WTC11 (cell line): ENCODE measurements at places on chromosomes 3 and 15.

DNA sequence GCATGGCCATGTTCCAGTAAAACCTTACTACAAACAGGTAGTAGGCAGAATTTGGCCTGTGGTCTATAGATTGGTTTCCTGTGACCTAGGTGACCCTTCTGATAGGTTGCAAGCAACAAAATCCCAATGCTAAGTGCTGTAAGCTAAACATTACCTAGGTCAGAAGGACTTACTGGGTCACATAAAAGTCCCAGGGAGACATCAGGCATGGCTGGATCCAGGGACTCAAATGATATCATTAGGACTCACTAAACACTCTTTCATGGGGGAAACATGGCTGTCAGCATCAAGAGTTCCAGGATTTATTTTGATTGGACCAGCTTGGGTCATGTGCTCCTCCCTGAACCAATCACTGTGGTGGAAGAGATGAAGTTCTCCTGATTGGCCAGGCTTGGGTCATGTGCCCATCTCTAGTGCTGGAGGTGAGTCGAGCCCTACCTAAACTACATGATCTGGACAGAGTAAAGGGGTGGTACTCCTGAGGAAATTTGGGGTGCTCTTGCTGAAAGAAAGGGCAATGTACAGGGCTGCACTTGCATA lies 16.8 kb upstream of the SLC6A1 start:
- H3K27me3 ChIP-seq, result peaks cover 3% of the 10 kb centered on the region
- H3K36me3 ChIP-seq, result no peaks in the 10 kb centered on the region
- no peak for DNase-seq
- H3K4me1 ChIP-seq, result peaks cover 34% of the 10 kb centered on the region
- H3K27ac ChIP-seq, result no peak overlapping the region

GRCh38 chr3:27289769-27290413 lies 79.3 kb downstream of the NEK10 start:
- no peak for DNase-seq
- H3K4me3 ChIP-seq, result no peak overlapping the region

- DNase-seq, result no peak
- H3K4me3 ChIP-seq, result no peak overlapping the region
- H3K4me1 ChIP-seq, result peaks cover 15% of the 10 kb centered on the region
- H3K36me3 ChIP-seq, result no peaks in the 10 kb centered on the region
- peaks cover 24% of the 10 kb centered on the region for H3K27me3 ChIP-seq
These were observed 6.6 kb upstream of the INAFM2 start for GRCh38 chr15:40316931-40317330.

DNA sequence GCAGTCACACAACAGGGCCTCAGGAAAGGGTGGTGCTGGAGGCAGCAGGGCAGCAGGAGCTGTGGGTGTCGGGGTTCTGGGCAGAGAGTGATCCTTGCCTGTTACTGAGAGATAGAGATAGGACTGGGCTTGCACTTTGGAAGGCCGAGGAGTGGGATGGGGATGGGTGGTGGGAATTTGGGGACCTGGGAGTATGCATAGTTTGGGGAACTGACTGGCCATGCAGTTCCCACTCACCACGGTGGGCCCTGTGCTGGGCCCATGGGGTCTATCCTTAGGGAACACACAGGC lies 192.5 kb upstream of the LINGO1 start:
- peaks cover 13% of the 10 kb centered on the region for H3K4me1 ChIP-seq
- no peak overlapping the region for H3K4me3 ChIP-seq
- no peak for DNase-seq
- no peak overlapping the region for H3K27ac ChIP-seq
- H3K27me3 ChIP-seq, result peaks cover 25% of the 10 kb centered on the region
- H3K36me3 ChIP-seq, result no peaks in the 10 kb centered on the region

GRCh38 chr3:40843851-40844548 lies 319.2 kb downstream of the ZNF621 start:
- H3K4me3 ChIP-seq, result no peak overlapping the region
- H3K27ac ChIP-seq, result peak overlapping the region; percentile 74; the same call in 1 of the 2 replicates
- peaks cover 11% of the 10 kb centered on the region for H3K36me3 ChIP-seq
- H3K27me3 ChIP-seq, result no peaks in the 10 kb centered on the region
- no peak for DNase-seq

- H3K4me3 ChIP-seq, result no peak overlapping the region
- DNase-seq, result no peak
- peak overlapping the region; percentile 16 for H3K27ac ChIP-seq
- peaks cover 60% of the 10 kb centered on the region for H3K4me1 ChIP-seq
- no peaks in the 10 kb centered on the region for H3K36me3 ChIP-seq
These were observed 49.5 kb upstream of the PDZRN3 start for GRCh38 chr3:73674280-73674679.

- no peak for DNase-seq
- H3K27me3 ChIP-seq, result no peaks in the 10 kb centered on the region
- no peaks in the 10 kb centered on the region for H3K36me3 ChIP-seq
- H3K27ac ChIP-seq, result peak overlapping the region; percentile 20; the same call in 1 of the 2 replicates
These were observed 37.0 kb downstream of the ZNF710 start for GRCh38 chr15:90037961-90038631.

- no peak overlapping the region for H3K4me3 ChIP-seq
- no peak for DNase-seq
- peaks cover 61% of the 10 kb centered on the region for H3K36me3 ChIP-seq
- H3K4me1 ChIP-seq, result peaks cover 11% of the 10 kb centered on the region
- no peak overlapping the region for H3K27ac ChIP-seq
These were observed 11.9 kb downstream of the ARID3B start for GRCh38 chr15:74552773-74553441.

GRCh38 chr3:60594025-60594424 lies 657.2 kb downstream of the FHIT start:
- H3K4me1 ChIP-seq, result peaks cover 5% of the 10 kb centered on the region
- H3K36me3 ChIP-seq, result no peaks in the 10 kb centered on the region
- H3K27me3 ChIP-seq, result no peaks in the 10 kb centered on the region; the same call in 1 of the 2 replicates
- no peak overlapping the region for H3K4me3 ChIP-seq
- no peak for DNase-seq

DNA sequence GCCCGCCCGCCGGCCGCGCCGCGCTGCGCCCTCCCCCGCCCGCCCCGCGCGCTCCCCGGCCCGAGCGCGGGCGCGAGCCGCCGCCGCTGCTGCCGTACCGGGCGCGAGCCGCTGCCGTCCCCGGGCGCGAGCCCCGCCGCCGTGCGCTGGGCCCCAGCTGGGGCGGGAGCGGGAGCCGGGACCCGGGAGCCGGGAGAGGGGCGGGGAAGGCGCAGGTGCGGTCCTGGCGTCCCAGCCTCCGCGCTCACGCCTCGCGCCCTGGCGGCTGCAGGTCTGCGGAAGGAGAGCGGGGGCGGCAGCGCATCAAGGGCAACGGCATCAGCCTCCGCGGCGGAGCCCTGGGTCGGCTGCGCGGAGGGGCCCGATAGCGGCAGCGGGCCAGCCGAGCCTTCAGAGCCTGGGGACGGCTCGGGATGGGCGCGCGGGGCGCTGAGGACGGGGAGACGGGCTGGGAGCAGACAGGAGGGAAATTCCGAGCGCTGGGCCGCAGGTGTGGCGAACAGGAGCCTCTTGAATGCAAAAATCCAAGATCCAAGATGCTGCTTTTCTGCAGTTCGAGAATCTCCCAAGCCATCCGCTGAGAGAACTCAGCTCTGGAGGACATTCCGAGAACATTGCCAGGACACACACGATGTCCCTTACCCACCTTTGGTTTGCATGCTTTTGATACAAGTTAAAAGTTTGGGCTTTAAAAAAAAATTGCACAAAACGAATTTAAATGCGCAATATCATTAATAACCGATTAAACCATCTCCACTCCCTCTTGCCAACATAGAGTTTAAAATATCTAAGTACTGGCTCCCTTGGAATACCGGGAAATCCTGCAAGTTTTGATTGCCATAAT lies 251.1 kb downstream of the TJP1 start:
- peak; percentile 81 for DNase-seq
- peak overlapping the region; percentile 72 for H3K4me3 ChIP-seq
- peaks cover 42% of the 10 kb centered on the region for H3K27me3 ChIP-seq
- H3K27ac ChIP-seq, result no peak overlapping the region
- peaks cover 34% of the 10 kb centered on the region for H3K4me1 ChIP-seq

- H3K4me1 ChIP-seq, result no peaks in the 10 kb centered on the region
- H3K27ac ChIP-seq, result no peak overlapping the region
- no peak for DNase-seq
- peaks cover under 1% of the 10 kb centered on the region; the same call in 1 of the 2 replicates for H3K36me3 ChIP-seq
- H3K4me3 ChIP-seq, result no peak overlapping the region
These were observed 909.2 kb upstream of the EPHA6 start for GRCh38 chr3:95905182-95905581.

DNA sequence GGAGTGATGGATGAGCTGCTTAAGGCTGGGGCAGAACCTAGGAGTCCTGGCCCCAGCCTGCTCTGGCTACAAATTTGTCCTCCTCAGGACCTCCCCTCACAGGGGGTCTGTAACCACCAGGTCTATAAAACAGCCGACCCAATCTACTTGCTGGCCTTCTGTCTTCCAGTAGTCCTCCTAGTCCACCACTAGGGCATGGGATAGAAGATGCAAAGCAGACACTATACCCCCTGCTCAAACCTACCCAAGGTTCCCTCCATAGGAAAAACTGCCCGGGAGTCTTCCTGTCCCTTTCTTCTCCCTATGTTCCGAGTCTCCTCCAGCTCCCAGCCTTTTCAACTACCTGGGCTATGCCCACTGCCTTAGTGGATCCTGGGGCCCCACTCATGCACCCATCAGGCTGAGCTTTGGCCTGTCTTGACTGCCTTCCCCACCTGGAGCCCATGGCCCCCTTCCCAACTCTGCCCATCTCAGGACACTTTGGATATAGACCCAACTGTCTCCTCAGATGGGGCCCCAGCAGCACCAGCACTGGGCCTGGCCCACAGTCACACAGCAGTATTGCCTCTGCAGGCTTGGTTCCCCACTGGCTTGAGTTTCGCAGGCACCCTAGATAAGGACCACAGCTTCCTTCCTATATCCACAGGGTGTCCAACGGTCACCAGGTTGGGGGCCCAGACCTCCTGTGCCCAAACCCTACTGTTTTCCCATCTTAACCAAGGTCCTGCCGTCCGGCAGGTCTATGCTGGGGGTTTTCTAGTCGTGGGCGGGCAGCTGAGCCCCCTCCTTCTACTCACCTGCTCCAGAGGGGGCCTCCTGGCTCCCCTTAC lies 1.1 kb downstream of the HYAL3 start:
- no peaks in the 10 kb centered on the region; the same call in 1 of the 2 replicates for H3K27me3 ChIP-seq
- H3K4me3 ChIP-seq, result peak overlapping the region; percentile 97
- H3K36me3 ChIP-seq, result no peaks in the 10 kb centered on the region
- peaks cover 19% of the 10 kb centered on the region for H3K4me1 ChIP-seq
- DNase-seq, result no peak

DNA sequence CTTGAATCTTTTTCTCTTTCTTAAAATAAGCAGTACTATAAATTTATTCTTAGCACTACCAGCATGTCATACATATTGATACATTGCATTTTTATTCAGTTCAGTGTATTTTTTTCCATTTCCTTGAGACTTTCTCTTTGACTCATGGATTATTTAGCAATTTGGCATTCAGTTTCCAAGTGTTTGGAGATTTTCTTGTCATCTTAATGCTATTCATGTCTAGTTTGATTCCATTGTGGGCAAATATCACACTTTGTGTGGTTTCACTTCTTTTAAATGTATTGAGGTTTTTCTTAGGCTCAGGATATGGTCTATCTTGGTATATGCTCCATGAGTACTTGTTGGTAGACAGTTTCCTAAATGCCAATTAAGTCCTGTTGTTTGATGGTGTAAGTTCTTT lies 99.5 kb downstream of the CHRNA7 start:
- H3K4me1 ChIP-seq, result peaks cover 16% of the 10 kb centered on the region
- DNase-seq, result no peak
- no peaks in the 10 kb centered on the region for H3K36me3 ChIP-seq

DNA sequence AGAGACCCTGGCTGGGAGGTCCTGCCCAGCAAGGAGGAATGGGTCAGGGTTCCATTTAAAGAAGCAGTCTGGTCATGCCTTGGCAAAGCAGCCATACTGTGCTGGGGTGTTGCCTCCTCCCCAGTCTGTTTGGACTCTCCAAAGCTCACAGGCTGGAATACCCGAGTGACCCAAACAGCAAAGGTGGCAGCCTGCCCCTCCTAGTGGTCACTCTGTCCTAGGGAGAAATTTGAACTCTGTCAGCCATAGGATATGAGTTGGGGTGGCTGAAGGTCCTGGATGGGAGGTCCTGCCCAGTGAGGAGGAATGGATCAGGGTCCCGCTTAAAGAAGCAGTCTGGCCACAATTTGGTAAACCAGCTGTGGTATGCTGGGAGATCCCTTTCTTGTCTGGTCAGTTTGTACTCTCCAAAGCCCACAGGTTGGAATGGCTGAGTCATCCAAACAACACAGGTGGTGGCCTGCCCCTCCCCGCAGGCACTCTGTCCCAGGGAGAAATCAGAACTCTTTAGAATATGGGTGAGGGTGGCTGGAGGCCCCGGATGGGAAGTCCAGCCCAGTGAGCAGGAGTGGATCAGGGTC lies 45.0 kb downstream of the CCR1 start:
- no peak overlapping the region for H3K4me3 ChIP-seq
- H3K27me3 ChIP-seq, result peaks cover 6% of the 10 kb centered on the region
- peaks cover 3% of the 10 kb centered on the region for H3K4me1 ChIP-seq
- H3K36me3 ChIP-seq, result no peaks in the 10 kb centered on the region
- DNase-seq, result no peak

DNA sequence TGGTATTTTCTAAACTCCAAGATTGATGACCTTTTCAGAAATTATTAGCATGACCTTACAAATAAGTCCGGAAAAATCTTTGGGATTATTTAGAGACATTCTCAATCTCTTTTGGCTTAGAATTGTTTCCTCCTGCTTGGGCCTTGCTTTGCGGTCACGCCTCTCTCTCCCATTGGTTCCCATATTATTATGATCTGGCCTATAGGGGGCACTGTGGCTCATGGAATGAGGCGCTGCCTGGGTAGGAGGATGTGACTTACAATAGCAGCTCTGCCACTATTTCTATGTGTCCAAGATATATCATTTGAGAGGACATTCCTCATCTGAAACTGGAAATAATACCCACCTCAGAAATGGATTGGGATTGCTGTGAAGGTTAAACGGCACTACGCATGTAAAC lies 464.9 kb downstream of the MFSD1 start:
- no peaks in the 10 kb centered on the region for H3K36me3 ChIP-seq
- no peaks in the 10 kb centered on the region for H3K4me1 ChIP-seq
- H3K4me3 ChIP-seq, result no peak overlapping the region
- no peak overlapping the region for H3K27ac ChIP-seq
- H3K27me3 ChIP-seq, result no peaks in the 10 kb centered on the region
- peak; percentile 74 for DNase-seq

DNA sequence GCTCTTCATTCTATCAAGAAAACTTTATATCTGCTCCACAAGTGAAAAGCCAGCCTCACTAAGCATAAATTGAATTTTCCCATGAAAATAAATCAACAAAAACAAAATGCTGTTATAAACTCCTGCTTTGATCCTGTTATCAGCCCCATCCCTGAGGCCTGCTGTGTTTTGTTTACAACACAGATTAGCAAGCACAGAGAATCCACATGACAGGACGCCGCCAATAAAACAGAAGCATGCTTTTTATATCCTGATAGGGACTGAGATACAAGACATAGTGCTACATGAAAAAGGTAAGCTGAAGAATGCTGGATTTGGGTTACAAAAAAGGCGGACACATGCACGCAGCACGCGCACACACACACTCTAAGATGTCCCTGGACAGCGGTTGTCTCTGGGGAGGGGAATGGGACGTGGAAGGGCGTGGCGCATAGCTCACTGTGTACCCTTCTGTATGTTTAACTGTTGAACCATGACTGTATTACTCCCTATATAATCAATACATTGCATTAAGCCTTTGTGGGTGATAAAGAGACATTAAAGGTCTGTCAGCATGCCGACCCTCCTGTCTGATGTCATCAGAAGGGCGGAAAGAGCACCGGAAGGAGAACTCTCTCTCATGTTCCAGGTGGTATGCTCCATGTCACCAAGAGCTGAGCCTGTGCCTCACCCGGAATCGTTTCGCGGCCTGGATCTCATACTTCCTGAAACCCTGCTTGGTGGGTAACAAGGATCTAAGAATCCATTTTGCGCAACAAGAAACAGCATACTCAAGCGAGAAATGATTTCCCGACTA lies 93.9 kb downstream of the IQSEC1 start:
- H3K4me3 ChIP-seq, result no peak overlapping the region
- H3K27me3 ChIP-seq, result no peaks in the 10 kb centered on the region
- no peaks in the 10 kb centered on the region for H3K36me3 ChIP-seq
- H3K27ac ChIP-seq, result no peak overlapping the region; the same call in 1 of the 2 replicates
- DNase-seq, result no peak
- peaks cover 45% of the 10 kb centered on the region for H3K4me1 ChIP-seq
